Bone marrow (tissue), 2 donors: ENCODE measurements at places on chromosomes 5 and 9.

DNA sequence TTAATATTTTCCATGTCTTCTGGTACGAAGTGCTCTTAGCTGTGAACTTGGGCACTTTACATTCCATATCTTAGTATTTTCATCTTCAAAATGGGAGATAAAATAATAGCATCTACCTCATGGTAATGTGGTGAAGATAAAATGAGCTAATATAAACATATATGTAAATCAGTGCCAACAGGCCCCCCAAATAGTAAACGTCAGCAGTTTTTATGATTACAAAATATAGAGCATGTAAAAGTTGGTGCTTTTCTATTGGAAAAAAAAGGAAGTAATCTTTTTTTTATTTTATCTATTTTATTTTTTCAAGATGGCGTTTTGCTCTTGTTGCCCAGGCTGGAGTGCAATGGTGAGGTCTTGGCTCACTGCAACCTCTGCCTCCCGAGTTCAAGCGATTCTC, 291.1 kb upstream of the PRDM9 start:
- no peak for DNase-seq

DNA sequence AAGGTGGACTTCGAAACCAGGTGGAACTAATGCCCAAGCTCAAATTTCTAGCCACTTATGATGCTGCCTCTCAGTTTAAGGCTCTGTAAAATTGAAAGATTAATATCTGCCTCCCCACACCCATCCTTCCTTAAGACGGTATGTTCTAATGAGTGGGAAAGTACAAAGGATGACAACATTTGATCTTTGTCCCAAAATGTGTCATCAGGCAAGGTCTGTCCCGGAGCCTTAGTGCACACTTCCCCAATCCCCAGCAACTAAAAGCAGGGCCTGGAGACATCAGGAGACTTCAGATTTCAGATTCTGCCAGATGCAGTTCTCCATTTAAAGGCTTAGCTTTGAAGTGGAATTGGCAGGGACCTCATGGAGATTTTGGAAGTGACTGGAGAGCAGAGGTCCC, 316.5 kb downstream of the ASTN2 start:
- no peak for DNase-seq

DNA sequence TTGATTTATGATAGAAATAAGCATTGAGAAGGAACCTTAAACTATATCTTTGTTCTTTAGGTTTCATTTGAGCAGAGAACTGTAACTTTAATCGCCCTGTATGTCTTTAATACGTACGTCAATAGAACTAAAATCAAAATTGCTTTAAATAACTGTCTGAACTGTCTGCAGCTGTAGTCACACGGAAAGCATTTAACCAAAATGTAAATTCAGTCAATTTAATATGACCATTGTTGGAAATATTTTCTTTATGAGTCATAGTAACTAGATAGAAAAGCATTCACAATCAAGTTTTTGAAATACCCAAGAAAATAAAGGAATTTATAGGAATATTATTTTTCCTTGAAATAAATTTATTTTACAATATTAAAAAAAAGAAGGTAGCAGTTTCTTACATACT, 157.1 kb upstream of the CDH6 start:
- DNase-seq = no peak

GRCh38 chr5:126339215-126339805, 83.9 kb upstream of the GRAMD2B start:
- no peak for DNase-seq

DNA sequence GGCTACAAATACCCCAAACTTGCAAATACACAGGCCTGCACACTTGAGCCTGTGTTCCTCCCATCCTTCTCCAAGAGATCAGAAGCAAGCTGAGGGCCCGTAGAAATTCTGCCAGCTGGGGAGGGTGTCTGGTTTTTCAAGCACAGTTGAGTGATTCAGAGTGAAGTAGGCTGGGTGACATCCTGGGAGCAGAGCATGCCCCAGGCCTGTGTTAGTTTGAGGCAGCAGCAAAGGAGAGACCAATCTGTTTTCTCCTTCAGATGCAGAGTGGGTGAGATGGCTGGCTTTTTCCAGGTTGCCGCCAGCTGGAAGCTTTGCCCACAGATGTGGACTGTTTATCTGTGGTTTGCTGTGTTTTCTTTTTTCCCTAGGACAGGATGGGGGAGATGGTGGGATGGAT, 63.1 kb downstream of the RCL1 start:
- no peak for DNase-seq

- no peak for DNase-seq
These were observed 55.0 kb downstream of the PJA2 start for GRCh38 chr5:109354761-109355160.

DNA sequence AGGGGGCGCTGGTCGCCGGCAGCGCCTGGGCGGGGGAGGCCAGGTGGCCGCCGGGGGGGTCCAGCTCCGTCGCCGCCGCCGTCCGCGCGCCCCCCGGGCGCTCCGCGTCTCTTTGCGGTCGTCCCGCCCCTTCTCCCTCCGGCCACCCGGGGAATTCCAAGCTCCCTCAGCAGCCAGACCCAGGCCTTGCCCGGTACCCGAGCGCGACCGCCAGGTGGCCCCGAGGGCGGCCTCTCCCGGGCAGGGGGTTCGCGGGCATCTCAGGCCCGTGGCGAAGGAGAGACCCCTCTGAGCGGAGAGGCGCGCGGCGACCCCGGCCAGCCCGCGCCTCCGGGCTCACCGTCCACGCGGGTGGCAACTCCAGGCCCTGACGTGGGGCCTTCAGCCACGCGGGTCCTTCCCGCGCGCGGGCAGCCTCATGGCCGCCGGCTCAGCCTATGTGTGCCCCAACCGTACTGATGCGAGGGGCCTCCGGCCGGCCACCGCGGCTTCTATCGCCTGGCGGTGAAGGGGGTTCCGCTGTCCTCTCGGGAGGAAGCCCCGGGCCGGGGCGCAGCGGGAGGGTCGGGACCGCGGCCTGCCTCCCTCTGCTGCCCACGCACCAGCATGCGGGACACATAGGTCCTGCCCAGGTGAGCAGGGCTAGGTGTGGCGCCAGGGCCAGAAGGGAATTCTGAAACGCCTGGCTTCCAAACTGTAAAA, 529 bp upstream of the NRARP start:
- DNase-seq = peak; percentile 27

DNA sequence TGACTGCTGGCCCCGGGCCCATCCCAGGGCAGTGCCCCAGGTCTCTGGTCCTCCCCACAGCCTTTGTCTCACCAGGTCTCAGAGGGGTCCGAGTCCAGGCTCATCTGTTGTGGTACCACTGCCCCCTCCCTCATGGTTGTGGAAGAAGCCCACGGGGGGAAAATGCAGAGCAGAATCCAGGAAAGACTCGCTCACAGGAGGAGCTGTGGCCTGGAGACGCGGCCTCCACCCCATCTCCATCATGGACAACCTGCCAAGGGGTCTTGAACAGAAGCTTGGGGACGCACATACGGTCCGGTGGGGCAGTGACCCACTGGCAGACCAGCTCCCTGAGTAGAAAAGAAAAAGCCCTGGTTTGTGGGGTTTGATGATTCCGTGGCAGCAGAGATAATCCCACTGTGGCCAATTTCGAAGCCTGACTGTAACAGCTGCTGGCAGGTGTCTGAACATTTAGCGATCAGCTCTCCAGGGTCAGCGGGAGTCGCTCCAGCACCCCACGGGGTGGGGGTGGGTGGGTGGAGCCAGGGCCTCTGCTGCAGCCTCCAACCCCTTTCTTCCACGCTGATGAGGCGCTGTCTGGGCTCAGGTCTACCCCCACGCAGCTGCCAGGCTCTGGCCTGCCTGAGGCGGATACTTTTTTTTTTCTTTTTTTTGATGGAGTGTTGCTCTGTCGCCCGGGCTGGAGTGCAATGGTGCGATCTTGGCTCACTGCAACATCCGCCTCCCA, 1.9 kb upstream of the GRIN1 start:
- no peak for DNase-seq

GRCh38 chr5:59615272-59615671, 278.3 kb downstream of the PDE4D start:
- DNase-seq = no peak

- no peak for DNase-seq
These were observed 780 bp downstream of the CDC37L1 start for GRCh38 chr9:4680173-4680525.

DNA sequence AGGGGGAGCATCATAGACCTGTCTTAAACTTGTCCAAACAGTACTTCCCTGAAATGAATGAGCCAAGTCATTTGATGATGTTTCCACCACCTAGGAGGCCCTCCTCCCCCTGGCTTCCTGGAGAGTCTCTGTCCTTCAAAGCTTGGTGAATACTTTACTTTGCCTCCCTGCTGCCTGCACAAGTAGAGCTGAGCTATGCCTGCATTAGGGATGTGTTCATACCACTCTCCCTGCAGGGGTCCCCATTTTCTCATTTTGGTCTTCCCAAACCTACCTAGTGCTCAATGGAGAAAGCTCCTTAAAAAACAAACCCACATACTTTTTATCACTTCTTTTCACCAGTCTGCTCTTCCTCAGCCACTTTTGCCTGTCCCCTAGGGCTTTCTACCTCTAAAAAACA, 7.7 kb downstream of the CCNI2 start:
- no peak for DNase-seq

DNA sequence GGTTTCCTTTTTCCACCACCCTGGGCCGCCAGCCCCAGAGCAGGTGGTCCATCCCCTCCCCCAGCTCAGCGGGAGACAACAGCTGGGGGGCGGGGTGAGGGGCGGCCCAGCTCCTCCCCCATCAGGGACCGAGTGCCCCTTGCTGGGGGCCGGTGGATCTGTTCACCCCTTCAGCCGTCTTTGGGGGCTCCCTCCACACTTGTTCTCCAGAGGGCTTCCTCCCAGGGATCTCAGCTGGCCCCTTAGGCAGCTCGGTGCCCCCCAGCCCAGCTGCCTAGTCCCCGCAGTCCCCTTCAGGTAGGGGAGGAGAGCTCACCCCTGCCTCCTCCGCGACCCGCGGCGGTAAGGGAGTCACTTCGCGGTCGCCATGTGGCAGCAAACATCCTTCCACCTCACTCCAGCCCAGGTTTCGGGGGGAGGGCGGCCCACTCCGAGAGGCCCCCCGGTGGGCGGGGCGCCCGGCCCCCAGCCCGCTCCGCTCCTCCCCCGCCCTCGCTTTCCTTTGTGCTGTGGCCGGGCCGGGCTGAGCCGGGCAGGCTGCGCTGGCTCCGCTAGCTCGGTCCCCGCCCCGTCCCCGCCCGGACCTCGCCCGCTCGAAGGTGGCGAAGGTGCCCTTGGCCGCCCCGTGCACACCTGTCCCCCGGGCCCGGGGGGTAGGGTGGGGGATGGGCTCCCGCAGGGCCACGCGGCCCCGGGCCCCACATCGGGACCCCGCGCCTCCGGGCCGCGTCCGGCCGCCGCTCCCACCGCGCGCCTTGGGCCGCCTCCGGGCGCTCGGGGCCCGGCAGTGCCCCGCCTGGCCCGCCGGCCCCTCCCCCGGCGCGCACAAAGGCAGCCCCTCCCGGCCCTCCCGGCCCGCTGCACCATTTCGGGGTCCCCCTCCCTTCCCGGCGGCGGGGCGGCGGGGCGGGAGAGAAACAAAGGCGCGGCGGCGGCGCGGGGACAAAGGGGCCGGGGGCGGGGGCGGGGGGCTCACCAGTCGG, 683 bp downstream of the DBN1 start:
- DNase-seq = no peak

- DNase-seq = no peak
These were observed 1251.4 kb upstream of the CDH6 start for GRCh38 chr5:29942089-29942488.

GRCh38 chr9:100292414-100292813, 60.3 kb downstream of the TEX10 start:
- DNase-seq = no peak

DNA sequence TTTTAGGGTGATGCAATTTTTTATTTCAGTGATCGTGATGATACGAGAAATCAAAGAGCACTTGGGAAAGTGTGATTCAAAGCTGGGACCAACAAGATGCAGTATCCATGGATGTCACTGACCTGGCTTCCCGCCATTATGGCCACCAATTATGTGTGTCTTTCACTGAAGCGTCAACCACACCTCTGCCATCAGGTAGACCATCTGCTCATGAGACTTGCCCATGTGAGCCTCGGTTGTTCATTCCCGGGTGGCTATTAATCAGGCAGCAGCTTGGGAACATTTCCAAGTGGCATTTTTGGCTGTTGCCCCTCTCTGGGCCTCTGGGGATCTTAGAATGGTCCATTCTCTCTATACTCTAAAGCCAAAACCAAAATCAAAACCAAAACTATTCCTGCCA, 436.0 kb upstream of the ADAMTSL1 start:
- no peak for DNase-seq

- DNase-seq = no peak
These were observed 878.4 kb upstream of the EDIL3 start for GRCh38 chr5:85263125-85263524.

DNA sequence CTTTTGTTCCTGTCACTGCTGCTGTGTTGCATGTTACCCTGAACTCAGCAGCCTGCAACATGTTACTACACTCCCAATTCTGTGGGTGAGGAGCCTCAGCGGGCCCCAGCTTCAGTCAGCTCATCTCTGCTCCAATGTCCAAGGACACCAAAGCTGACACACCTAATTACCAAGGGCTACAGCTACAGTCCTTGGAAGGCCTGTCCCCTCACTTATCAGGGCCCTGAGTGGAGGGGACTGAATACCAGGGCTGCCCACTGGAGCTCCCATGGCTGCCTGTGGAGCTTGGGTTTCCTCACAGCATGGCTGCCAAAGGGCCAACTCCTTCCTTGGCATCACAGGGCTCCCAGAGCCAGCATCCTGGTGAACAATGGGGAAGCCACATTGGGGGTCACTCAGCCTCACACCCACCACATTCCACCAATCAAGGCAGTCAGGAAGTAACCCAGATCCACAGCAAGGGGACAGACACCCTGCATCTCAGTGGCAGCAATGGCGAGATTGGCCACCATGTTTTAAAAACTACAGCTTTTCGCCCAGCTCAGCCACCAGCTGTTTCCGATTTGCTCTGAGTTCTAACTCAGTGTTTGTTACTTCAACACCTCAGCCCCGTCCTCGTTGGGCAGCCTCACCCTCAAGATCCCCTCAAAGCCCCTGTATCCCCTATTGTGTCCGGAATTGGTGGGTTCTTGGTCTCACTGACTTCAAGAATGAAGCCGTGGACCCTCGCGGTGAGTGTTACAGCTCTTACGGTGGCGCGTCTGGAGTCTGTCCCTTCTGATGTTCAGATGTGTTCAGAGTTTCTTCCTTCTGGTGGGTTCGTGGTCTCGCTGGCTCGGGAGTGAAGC, 18.9 kb downstream of the SEMA4D start:
- no peak for DNase-seq

DNA sequence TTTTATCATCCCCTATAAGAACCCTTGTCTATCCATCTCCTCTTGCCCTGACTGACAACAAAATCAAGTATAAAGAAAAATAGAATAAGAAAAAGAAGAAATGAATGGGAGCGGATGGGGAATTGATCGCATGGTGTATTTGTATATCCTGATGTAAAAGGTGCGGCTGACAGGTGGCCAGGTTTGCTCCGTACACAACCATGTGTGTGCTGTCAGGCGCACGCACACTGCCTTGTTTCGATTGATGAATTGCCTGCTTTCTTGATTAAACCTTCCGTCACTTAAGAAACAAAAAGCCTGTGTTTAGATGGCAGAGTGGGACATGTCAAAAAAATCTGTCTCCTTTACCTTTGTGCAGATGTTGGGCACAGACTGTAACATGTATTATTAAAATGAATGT, 102.6 kb downstream of the MVB12B start:
- DNase-seq = no peak

GRCh38 chr5:159913501-159913900, 2.8 kb upstream of the ADRA1B start:
- no peak for DNase-seq

GRCh38 chr5:167614294-167615021, 677.0 kb upstream of the WWC1 start:
- DNase-seq = no peak
